Naive B cell (primary cell): ENCODE measurements at places on chromosomes 1 and 21. TPM values are rescaled to one million over a fixed set of nuclear protein-coding genes. Genes with fewer than 3 reads are reported as not detected.

GRCh38 chr1:1179983-1180861, 6.5 kb downstream of the TTLL10 start:
- no peak overlapping the region for H3K4me3 ChIP-seq
- H3K4me1 ChIP-seq, result peaks cover 13% of the 10 kb centered on the region
- no peak for DNase-seq
- H3K36me3 ChIP-seq, result peaks cover 5% of the 10 kb centered on the region
- peaks cover 55% of the 10 kb centered on the region for H3K27me3 ChIP-seq

GRCh38 chr1:184889166-184889565, 85.1 kb downstream of the NIBAN1 start:
- DNase-seq, result no peak
- no peaks in the 10 kb centered on the region for H3K4me1 ChIP-seq
- H3K27ac ChIP-seq, result no peak overlapping the region
- no peaks in the 10 kb centered on the region for H3K36me3 ChIP-seq
- H3K27me3 ChIP-seq, result no peaks in the 10 kb centered on the region

- no peaks in the 10 kb centered on the region for H3K36me3 ChIP-seq
- H3K27ac ChIP-seq, result no peak overlapping the region
- peak overlapping the region; percentile 66 for H3K4me3 ChIP-seq
- H3K4me1 ChIP-seq, result peaks cover 37% of the 10 kb centered on the region
Observed at GRCh38 chr21:41961753-41962152, 7.9 kb upstream of the C2CD2 start.

GRCh38 chr1:84377480-84378095, 20.7 kb upstream of the DNASE2B start:
- H3K27ac ChIP-seq, result no peak overlapping the region
- H3K4me3 ChIP-seq, result no peak overlapping the region
- peaks cover 3% of the 10 kb centered on the region for H3K27me3 ChIP-seq
- DNase-seq, result no peak

GRCh38 chr1:154765970-154766369, 104.1 kb downstream of the KCNN3 start:
- peaks cover 39% of the 10 kb centered on the region for H3K27me3 ChIP-seq
- H3K27ac ChIP-seq, result no peak overlapping the region
- no peak overlapping the region for H3K4me3 ChIP-seq
- peaks cover 12% of the 10 kb centered on the region for H3K4me1 ChIP-seq
- no peaks in the 10 kb centered on the region for H3K36me3 ChIP-seq

- no peaks in the 10 kb centered on the region for H3K27me3 ChIP-seq
- no peaks in the 10 kb centered on the region for H3K36me3 ChIP-seq
- no peak overlapping the region for H3K4me3 ChIP-seq
- no peak for DNase-seq
- no peak overlapping the region for H3K27ac ChIP-seq
Observed at GRCh38 chr1:8752921-8753713, 64.3 kb downstream of the RERE start.

DNA sequence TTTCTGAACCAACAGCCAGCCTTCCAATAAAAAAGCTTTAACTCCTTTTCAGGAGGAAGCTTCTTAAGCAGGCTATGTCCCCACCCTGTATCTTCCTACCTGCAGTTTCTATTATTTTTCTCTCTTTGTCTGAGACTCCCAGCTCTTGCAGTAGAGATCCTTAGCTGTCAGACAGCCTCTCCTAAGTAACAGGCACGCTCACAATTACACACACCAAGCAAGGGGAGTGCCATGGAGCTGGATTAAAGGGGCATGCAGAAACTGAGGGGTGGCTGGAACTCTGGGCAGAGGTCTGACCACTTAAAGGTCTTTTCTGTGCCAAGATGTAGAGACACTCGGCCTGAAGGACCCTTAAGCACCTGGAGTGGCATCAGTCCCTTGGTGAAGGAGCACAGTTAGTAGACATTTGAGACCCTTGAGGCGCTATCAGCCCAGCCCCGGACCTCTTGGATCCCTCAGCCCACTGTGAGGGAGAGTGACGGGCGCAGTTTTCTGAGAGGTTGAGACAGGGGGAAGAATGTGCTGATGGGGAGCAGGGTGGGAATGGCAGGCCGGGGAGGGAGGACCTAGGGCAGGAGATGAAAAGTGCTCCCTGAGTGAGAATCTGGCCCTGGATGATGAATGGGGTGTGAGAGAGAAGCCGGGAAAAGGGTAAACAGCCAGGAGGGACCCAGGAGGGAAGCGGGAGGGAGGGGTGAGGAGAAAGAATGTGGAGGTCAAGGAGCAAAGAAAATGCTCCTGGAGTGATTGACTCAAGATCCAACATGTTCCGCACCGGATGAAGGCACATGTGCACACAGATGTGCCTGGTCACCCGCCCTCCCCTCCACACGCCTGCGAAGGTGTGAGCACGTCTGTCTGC, 13.3 kb downstream of the PLXNA2 start:
- H3K4me1 ChIP-seq, result peaks cover 5% of the 10 kb centered on the region
- no peak overlapping the region for H3K27ac ChIP-seq
- no peak for DNase-seq
- no peaks in the 10 kb centered on the region for H3K36me3 ChIP-seq
- H3K27me3 ChIP-seq, result peaks cover 21% of the 10 kb centered on the region

GRCh38 chr1:20696397-20697333, 21.1 kb downstream of the KIF17 start:
- H3K27ac ChIP-seq, result no peak overlapping the region
- H3K36me3 ChIP-seq, result no peaks in the 10 kb centered on the region
- peaks cover 10% of the 10 kb centered on the region for H3K4me1 ChIP-seq
- H3K4me3 ChIP-seq, result peak overlapping the region; percentile 97
- DNase-seq, result peak; percentile 65
- no peaks in the 10 kb centered on the region for H3K27me3 ChIP-seq

DNA sequence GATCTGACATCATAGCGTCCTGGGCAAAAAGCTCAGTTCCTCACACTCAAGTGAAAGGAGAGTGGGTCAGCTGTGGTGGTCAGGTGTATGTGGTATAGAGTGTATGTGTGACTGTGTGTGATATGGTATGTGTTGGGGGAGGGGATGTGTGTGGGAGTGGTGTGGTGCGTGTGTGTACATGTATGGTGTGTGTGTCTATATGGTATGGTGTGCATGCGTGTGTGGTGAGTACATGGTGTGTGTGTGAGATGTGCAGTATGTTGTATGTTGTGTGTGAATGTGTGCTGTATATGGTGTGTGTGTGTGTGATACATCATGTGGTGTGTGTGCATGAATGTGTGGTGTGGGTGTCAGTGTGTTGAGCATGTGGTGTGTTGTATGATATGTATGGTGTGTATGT, 20.9 kb downstream of the FAM3B start:
- H3K27me3 ChIP-seq, result peaks cover 38% of the 10 kb centered on the region
- no peak for DNase-seq
- no peak overlapping the region for H3K4me3 ChIP-seq
- H3K4me1 ChIP-seq, result peaks cover 4% of the 10 kb centered on the region
- peaks cover 14% of the 10 kb centered on the region for H3K36me3 ChIP-seq

Gene MAPKAPK2
- polyA plus RNA-seq, result 2.6 TPM

Gene RCSD1
- polyA plus RNA-seq, result 349 TPM

Gene MSH4
- not detected for polyA plus RNA-seq

Gene SHC1
- 24.7 TPM for polyA plus RNA-seq

Gene CLDN14
- polyA plus RNA-seq, result not detected

Gene TACSTD2
- not detected for polyA plus RNA-seq

Gene PAPPA2
- polyA plus RNA-seq, result not detected

Gene VSIG8
- polyA plus RNA-seq, result not detected
